RPMI7951 (cell line): ENCODE measurements at places on chromosomes 11 and 22. TPM values are rescaled to one million over a fixed set of nuclear protein-coding genes. Genes with fewer than 3 reads are reported as not detected.
A peak's percentile ranks its signal among the peaks of the same experiment; 100 is the strongest.

DNA sequence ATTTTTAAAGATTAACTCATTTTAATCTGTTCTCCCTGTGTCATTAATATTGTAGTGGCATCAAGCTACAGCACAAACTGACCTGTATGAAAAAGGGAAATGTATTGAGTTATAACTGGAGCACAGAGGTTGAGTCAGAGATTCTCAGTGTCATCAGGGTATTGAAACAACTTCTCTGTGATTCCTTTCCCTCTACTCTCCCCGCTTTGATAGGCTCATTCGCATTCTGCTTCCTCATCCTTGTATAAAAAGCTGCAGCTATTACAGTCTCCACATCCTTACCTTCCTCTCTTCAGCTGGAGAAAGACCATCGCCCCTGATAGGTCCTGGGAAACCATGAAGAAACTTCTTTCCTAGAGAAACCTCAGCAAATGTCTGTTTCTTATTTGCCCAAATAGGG is 90.0 kb downstream of the BDNF start:
- DNase-seq: no peak

Gene SLC25A18
- total RNA-seq: not detected in 2 replicates

DNA sequence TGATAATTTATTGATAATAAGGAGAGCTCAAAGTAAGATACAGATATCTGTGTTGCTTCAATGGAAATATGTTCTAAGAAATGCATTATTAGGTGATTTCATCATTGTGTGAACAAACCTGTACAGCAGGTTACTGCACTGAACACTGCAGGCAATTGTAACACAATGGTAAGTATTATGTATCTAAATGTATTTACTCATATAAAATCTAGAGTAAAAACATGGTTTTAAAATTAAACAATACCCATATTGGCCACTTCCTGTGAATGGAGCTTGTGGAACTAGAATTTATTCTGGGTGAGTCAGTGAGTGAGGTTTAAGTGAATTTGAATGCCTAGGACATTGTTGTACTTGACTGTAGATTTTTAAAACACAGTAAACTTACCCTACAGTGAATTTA is 722.9 kb upstream of the RAG2 start:
- DNase-seq: no peak

DNA sequence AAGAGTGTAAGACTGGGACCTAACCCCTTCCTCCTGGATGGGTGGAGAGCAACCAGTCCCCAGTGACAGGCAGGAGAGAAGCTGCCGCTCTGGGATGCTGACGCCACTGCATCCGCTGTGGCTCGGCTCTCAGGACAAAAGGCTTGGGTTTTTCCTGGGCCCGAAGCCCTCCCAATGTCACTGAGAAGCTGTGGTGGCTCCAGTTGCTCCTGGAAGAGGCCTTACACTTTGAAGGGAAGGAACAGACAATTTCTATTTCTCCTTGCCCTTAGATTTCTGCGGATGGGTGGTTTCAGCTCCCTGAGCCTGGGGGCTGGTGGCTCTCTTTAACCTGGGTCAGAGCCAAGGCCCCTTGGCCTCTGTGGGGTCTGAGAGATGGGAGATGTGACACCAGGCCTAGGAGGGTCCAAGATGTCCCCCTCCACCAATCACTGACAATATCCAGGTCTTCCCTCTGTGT is 21.4 kb downstream of the TPBGL start:
- no peak for DNase-seq

DNA sequence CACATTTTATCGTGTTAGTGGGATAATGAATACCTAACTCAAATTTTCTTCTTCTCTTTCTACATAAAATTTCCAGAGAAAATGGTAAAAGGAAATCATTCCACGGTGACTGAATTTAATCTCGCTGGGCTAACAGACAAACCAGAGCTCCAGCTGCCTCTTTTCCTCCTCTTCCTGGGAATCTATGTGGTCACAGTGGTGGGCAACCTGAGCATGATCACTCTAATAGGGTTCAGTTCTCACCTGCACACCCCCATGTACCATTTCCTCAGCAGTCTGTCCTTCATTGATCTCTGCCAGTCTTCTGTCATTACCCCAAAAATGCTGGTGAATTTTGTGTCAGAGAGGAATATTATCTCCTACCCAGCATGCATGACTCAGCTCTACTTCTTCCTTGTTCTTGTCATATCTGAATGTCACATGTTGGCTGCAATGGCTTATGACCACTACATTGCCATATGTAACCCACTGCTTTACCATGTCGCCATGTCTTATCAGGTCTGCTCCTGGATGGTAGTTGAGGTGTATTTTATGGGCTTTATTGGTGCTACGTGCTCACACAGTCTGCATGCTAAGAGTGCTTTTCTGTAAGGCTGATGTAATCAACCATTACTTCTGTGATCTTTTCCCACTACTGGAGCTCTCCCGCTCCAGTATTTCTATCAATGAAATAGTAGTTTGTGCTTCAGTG is 24.1 kb downstream of the OR10D3 start:
- DNase-seq: no peak

Gene SYT13
- 0.10 and 0.72 TPM in 2 replicates for total RNA-seq

- DNase-seq: no peak
Measured at GRCh38 chr22:28123989-28124766, 205.1 kb upstream of the PITPNB start.

Gene MUC5AC
- total RNA-seq: not detected in 2 replicates

DNA sequence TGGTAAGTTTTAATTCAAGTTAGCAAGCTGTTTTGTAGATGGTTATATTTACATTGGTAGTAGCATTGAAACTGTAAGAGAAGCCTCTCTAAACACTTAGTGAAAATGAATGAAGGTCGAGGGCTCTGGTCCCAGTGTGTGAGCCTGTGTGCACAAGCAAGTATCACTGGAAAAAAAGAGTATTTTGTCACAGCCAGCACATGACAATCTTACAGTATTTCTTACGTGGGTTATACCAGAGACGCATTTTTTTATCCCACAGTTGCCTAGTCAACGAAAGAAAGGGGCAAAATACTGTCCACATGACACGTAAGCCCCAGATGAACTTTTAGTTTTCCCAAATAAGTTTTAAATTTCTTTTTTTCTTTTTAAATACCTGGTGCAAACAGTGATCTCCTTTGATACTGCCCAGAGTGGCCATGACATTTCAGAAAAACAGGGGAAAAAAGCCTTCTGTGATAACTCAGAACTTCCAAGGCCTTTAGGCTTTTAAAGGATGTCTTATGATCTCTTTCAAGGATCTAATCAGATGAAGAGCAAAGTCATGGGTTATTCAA is 23.5 kb downstream of the RAB38 start:
- DNase-seq: no peak

DNA sequence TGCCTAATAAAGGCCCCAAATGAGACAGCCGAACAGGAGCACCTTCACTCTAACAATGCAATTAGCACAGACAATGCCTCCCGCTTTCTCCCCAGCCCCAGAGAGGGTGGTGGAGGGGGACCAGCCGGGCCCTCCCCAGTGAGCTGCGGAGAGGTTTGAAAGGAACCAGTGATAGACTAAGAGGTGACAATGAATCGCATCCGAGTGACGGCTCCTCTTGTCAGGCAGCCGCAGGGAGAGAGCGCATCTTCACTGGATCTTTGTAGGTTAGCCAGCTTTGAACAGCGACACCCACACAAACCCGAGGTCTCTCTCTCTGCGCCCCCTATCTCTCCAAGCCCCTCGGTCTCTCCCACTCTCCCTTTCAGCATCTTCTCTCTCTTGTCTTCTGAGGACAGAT is 28.0 kb downstream of the FLRT1 start:
- DNase-seq: no peak

GRCh38 chr11:125287491-125288210 is 123.1 kb downstream of the PKNOX2 start:
- DNase-seq: no peak

DNA sequence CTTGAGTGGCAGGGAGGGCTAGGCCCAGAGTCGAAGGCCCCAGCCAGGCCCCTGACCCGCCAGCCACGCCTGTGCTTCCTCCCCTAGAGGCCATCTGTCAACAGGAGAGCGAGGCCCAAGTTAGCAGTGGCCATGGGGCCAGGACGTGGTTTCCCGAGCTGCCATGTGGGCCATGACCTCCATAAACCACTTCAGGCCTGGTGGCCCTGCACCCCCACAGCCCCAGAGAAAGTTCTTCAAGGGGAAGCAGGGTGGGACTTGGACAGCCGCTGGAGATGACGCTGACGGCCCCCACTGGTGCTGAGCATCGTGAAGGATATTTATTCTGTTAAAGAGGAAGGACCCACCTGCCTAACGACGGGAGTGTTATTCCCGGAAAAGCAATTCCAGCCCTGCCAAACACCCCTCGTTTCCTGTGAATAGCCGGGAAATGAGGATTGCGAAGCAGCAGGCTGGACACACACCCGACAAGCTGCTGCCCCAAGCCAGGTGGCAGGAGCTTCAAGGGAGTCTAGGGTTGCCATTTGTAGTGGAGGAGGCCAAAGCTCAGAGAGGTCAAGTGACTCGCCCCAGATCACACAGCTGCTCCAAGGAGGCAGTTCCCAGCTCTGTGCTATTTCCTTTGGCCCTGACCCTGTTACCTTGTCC is 12.8 kb downstream of the PRR5 start:
- DNase-seq: no peak

DNA sequence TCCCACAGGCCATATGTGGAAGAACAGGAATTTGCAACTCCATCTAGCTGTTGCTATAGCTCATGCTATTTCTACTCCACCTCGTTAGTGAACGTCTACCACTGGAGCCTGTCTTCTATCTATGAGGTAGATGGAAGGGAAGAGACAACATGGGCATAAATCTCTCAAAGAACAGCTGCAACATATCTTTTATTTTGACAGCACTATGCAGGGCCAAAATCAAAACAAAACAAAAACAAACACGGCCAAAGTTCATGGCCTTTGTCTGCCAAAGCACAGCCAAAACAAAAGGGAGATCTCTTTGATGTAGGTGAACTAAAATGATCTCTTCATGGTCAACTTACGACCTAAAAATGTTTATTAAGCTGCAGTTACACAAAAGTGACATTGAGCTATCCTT is 215.2 kb upstream of the MPPED2 start:
- no peak for DNase-seq

DNA sequence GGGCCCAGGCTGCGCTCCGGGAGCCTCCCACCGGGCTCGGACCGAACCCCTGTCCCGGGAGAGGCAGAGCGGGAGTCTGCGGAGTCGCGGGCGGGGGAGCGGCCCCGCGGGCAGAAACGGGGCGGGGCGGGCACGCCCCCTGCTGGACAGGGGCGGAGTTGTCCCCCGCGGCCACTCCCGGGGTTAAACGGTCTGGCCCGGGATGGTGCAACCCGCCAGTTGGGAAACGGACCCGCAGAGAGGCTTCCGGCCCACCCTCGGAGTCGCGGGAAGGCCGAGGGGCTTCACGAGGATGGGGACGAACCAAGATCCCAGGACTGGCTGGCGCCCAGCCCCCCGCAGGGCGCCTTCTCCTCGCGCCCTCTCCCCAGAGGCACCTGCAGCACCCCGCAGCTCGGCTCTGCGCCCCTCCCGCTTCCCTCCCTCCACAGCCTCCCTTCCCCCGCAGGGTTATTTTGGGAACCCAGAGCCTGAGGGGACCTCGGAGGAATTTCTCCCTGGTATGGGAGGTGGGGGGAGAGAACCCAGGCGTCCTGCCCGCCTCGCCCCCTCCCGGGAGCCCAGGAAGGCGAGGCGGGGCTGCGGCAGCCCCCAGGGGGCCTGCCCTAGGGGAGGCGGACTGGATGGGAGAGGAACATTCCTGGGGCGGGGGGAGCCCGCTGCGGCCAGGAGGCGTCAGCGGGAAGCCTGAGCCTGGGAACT is 902 bp downstream of the RASGRP2 start:
- DNase-seq: no peak

- no peak for DNase-seq
Measured at GRCh38 chr11:30730011-30730410, 143.9 kb upstream of the MPPED2 start.

GRCh38 chr11:115324581-115325432 is 179.4 kb downstream of the CADM1 start:
- peak; percentile 69 for DNase-seq

Gene PCF11
- 16.6 and 18.9 TPM in 2 replicates for total RNA-seq

GRCh38 chr22:29887358-29887757 is 4.4 kb downstream of the MTMR3 start:
- DNase-seq: no peak

- no peak for DNase-seq
Measured at GRCh38 chr11:23674866-23675265, 814.6 kb upstream of the CCDC179 start.

GRCh38 chr22:38766076-38766777 is 10.4 kb upstream of the SUN2 start:
- DNase-seq: peak; percentile 67

- peak; percentile 51 for DNase-seq
Measured at GRCh38 chr11:13772223-13773046, 104.0 kb downstream of the FAR1 start.

Gene TBX1
- not detected in 2 replicates for total RNA-seq

GRCh38 chr11:72668629-72669347 is 5.4 kb downstream of the PDE2A start:
- DNase-seq: no peak

Gene MOGAT2
- total RNA-seq: not detected in 2 replicates
